Naive B cell (primary cell): ENCODE measurements at places on chromosomes 2 and 18.

DNA sequence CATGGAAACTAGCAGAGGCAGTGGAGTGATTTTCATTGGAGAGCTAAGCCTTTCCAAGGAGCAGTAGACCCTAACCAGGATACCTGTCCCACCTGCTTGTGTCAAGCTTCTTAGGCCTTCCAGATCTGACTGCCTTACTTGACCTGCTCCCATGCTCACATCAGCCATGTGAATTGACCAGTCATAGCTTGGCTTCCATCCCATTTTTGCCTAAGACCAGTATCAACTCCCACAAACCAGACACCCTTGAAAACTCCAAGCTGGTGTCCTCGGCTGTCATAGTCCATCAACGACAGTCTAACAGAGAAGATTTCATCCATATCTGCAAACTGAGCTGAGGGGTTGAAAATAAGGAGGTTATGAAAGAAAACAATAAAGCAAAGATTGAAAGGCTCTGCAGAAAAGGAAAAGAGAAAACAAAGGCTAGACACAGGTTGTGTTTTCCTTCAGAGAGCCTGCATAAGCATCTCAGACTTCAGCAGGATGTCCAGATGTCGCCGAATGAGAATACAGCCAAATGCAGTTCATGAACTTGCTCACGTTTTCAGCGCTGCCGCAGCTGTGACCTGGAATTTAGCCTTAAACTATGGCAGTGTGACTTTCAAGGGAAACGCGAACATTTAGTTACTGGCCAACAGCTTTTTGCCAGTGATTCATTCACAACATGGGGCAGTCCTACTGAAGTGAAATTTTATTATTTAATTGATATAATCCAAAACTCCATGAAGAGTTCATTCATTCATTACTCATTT, 868.1 kb upstream of the ID2 start:
- DNase-seq, result no peak

- DNase-seq, result no peak
Measured at GRCh38 chr2:133717497-133717896, 149.2 kb upstream of the NCKAP5 start.

GRCh38 chr2:79723830-79724229, 211.0 kb downstream of the CTNNA2 start:
- no peak for DNase-seq

DNA sequence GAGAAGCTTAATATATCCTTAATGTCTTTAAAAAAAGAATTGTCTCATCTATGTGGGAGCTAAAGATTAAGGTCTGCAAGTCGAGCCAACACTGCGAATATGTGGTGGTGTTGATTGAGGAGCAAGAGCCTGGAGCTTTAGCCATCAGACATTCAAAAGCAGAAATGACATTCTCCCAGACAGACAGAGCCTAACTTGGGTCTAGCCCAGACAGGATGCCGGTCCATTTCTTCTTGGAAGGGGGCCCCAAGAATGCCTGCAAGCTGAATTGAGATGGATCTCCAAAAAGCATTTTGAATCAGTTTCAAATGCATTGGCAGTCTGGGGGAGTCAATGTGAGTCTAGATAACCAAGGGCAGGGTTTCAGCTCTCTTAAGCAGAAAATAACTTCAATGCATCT, 30.1 kb upstream of the EML4 start:
- no peak for DNase-seq

GRCh38 chr2:139124271-139124670, 344.1 kb upstream of the NXPH2 start:
- no peak for DNase-seq

DNA sequence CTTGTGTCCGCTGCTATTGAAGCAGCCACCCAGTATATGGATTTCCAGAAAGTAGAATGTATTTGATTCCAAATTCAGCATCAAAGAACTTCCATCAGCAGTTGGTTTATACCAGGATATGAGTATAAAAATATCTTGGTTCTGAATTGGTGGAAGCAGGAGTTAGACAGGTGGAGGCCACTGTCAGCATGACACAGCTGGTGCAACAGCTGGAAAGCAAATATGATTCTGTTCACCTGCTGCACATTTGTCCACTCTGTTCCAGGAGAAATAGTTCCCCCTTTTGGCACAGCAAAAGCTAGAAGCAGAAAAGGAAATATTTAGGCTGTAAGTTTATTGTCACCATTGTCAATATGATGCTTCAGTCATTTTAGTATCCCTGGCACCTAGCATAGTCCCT, 41.2 kb downstream of the KIAA2012 start:
- no peak for DNase-seq

DNA sequence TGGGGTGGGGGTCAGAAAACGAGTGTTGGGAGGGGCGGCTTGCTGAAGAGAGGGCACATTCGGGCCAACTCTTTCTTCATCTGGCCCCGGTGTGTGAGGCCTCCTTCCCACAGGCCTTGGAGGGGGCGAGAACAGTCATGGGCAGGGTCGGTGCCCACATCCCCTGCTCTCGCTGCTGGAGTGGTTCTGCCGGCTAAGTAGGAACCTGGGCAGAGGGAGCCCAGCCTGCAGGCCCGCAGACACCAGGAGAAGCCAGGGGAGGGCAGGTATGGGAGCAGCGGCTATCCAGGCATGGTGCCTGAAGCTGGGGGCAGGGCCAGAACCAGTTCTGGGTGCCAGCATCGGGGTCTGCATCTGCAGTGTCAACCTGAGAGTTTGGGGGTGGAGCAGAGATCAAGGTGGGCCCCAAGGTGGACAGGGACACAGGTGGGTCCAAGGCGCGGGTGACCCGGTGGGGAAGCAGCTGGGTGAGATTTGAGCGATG, 46.6 kb upstream of the HPCAL1 start:
- DNase-seq, result no peak

DNA sequence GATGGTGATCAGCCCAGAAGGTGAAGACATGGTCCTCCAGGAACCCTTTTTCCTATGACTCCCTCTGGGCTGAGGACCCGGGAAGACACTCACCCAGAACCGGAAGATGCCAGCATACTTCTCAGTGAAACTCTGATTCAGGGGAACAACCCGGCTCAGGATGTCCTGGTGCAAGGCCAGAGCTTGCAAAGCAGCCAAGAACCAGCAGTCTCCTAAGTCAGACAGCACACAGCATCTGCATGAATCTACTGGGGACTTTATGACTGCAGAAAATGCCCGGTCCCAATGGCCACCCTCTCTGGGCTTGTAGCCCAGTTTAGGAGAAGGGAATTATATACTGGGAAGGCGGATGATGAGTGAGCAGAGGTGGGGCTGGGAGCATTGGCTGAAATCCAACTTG, 15.3 kb downstream of the CAPN14 start:
- DNase-seq, result no peak

DNA sequence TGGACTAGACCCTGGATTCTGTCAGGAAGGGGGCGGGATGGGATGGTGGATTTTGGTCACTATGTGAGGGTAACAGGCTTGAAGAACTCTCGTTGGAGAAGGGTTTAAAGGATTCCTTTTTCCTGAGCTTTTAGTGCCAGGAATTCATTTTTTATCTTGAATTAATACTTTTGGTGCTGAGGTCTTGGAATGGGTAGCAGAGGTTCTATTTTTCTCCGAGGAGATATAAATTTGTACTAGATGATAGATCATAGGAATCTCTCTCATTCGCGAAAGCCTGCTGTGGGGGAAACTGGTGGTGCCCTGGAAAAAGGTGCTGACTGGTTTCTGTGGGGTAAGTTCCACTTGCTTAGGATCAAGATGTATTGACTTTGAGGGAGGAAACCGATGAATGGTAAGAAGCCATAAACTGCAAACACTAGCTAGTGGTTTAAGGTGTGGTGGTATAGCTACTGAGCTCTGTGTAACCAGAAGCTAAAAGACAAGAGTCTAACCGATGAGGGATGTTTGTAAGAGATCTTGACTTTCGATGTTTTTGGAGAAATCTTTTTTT, 706 bp downstream of the AGPS start:
- no peak for DNase-seq

GRCh38 chr18:58064406-58064998, 20.5 kb downstream of the NEDD4L start:
- DNase-seq, result no peak

DNA sequence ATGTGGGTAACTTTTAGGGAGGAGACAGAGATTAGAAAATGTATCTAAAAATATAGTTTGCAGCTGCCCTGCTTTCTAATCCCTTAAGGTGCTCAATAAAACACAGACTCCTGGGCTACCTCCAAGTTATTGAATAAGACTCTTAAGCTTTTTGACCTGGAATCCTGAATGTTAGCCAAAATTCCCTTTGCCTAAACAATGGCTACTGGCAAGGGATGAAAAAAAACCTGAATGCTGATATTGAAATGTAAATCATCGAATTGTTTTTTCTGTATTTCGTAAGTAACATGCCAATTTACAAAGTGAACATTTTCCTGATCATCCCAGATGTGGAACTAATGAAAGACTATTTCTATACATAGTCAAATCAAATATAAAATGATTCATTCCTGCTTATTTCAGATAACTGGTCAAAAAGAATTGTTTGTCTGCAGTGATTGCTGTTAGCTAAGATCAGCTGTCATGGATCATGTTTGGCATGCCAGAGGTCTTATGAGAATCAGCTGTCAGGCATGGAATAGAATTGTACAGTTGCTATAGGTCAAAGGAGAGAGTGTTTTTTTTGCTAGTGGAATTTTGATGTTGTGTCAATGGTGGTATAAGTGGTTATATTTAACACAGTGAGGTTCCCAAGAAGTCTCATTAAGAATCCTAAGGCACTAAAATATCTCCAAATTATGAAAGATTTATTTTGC, 363.6 kb upstream of the CWC22 start:
- DNase-seq, result no peak

GRCh38 chr2:174603280-174603679, 5.7 kb upstream of the WIPF1 start:
- DNase-seq, result no peak

DNA sequence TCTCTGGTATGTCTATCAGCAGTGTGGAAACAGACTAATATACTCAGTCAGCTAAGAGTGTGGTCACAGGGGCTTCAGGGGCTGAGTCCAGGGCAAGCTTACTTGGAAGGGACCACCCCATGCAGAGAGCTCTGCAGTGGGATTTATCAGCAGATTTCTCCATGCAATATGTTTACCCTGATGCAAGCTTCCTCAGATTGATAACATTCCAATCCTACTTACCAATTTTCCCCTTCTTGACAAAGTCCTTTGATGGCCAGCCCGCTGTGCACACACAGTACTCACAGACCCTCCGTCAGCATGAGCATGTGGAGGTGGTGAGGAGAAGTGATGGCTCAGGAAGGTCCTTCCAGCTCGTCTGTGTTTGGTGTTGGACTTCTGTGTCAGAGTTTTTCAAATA, 51.8 kb downstream of the SH3RF3 start:
- DNase-seq, result no peak

DNA sequence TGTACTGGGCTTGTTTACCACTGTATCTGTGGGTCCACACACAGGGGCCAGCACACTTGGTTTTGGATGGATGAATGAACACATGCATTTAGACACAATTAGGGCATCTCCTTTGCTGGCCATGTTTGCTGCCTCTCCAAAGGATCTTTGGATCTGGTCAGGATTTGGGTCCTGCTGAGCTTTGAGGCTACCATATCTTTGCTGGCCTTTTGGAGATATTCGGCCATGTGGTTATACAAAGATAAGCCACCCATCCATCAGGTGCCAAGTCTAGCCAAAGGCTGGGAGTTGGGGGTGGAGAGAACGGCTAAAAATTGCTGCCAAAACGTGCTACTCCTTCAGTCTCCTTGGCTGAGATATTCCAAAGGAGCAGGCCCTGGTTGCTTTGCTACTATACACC, 18.2 kb upstream of the FZD7 start:
- DNase-seq, result no peak

DNA sequence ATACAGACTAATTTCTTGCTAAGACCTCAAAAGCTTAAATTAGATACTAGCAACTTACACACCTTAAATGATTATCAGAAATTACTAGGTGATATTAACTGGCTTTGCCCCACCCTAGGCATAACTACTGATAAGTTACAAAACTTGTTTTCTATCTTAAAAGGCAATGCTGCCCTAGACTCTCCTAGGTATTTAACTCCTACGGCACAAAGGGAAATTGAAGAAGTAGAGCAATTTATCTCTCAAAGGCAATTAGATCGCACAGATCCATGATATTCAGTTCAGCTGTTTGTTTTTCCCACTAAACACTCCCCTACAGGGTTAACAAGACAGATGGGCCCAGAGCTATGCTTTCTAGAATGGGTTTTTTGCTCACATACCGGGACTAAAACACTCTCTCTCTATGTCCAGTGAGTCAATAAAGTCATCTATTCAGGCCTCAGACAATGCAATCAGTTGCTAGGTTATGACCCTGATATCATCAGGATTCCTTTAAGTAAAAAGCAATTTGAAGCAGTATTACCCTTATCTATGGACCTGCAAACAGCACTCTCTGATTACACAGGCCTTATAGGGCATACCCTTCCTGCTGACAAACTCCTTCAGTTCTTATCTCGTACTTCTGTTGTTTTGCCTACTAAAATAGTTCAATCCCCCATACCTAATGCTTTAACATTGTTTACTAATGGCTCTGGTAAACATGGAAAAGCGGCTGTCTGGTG, 14.3 kb downstream of the MAP3K2 start:
- no peak for DNase-seq

DNA sequence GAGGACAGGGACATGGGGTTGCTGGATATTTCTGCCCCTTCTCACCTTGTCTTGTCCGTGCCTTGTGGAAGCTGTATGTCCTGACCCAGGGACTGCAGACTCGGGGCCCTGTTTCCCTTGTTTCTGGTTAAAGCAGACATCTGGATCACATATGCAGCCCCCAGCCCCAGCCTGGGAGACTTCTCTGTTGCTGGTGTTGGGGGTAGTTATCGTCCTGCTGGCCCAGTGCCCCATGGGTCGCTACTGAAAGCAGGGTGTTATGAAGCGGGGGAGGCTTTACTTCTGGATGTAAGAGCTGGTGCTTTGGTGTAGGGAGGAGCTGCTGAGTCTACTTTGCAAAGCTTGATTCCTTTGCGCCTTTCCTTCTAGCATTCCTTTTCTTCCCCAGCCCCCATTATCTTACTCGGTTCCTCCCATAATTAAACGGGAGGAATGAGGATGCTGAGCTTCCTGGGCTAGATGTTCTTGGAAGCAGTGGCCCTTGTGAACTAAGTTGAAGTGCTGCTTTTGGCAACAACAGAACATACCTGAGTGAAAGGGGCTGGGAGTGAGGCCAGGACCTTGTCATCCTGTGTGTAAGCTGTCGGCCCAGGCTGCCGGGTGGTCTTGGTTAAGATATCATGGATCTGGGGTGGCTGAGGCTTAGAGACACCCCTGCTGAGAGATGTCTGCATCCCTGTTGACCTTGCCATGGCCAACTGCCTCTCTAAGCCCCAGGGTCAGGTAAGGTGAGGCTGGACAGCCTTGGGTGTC, 3.4 kb downstream of the TET3 start:
- no peak for DNase-seq
